ENCODE measurements at places on chromosomes 5 and 9. TPM values are rescaled to one million over a fixed set of nuclear protein-coding genes. Genes with fewer than 3 reads are reported as not detected.

Gene PCDHA3
- total RNA-seq = 4.3 TPM

Gene MYOZ3
- 10.4 TPM for total RNA-seq

- no peak for DNase-seq
These were observed 43.4 kb upstream of the RGS7BP start for GRCh38 chr5:64462391-64462790.

GRCh38 chr9:70135176-70135575 is 91.5 kb downstream of the MAMDC2 start:
- DNase-seq = no peak

DNA sequence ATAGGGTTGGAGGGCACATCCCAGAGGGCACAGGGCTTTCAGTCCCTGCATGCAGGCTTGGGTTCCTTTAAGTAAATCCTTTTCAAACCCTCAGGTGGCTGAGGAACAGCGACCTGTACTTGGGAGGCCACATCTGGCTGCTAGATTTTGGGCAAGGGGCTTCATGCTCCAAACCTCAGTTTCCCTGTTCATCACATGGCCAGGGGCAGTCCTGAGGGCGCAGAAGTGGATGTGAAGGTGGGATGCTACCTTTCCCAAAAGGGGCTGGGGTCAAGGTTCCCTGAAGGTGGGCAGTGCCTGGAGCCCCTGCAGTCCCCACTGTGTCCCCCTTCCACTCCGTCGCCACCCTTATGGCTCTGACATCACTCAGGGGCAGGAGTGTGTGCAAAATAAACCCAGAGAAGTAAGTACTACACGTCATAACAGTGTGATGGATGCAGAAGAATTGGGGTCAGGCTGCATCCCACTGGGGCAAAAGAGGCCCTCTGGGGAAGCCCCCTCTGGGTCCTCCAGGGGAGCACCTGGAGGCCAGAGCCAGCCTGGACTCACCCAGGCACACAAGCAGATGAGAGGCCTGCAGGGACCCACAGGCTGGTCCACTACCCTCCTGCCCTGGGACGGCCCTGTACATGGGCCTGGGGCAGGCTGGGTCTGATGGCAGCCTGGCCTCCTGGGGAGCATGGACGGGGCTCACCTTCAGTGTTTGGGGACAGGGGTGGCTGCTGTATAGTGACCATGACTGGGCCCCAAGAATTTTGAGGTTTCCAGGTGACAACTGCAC is 1.9 kb upstream of the CARD19 start:
- DNase-seq = no peak

- no peak for DNase-seq
These were observed 135.2 kb upstream of the CLINT1 start for GRCh38 chr5:157993986-157994691.

Gene PCDHA1
- 5.3 TPM for total RNA-seq

DNA sequence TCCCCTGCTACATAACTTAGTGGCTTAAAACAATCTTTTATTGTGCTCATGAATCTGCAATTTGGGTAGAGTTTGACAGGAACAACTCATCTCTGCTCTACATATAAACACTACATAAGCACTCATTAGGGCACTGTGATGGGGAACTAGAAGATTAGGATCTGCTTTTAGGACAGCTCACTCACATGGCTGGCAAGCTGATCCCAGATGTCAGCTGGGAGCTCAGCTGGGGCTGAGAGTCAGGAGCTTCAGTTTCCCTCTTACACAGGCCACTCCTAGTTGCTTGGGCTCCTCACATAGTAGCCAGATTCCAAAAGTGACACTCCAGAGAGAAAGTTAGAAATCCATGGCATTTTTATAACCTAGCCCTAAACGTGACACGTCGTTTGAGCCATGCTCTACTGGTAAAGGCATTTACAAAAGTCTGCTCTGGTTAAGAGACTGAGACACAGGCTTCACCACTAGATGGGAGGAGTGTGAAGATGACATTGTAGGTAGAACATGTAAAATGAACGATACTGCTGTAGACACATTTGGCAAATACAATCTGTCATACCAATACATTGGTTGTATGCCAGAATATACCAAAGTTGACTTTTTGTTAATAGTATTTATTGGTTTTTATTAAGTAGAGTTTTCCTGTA is 23.6 kb downstream of the SCAI start:
- peak; percentile 24 for DNase-seq

DNA sequence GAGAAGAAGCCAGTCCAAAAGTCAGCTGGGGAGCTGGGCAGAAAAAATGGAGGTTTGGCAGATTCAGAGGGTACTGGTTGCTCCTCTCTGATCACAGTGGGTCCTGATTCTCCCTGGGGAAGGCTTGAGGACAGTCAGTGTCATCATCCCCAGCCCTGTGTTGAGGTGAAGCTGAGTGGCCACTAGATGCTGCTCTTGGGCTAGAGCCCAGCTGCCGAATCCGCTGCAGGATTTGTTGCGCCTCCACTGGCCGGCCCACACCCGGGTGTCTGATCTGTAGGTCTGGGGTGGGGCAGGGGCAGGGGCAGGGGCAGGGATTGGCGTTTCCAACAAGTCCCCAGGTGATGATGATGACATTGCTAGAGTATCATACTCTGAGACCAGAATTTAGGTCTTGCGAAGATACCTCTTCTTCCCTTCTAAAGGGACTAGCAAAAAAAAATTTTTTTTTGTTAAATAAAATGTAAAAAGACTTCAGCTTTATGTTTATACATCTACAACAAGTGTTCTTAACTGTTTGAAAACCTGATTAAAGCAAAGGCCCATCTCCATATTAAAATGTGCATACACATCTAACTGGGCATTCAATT is 106.8 kb downstream of the PDE6A start:
- DNase-seq = peak; percentile 57

- DNase-seq = no peak
These were observed 33.5 kb upstream of the SHOC1 start for GRCh38 chr9:111828193-111828592.

DNA sequence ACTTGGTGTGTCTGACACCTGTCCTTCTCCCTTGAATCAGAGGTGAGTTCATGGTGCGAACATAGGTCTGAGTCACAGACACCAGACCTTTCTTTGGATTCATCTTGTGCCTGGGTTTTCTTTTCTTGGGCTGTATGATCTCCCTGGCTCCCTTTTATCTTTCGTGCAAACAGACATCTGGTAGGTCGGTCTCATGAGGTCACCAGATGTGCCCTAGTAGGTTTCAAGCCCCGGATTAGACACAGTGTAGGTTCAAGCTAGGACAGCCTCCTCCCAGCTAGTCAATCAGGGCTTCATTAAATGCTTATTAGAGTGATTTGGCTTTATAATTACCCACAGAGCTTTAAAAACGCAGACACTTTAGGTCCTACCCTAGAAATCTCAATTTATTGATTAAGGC is 106.0 kb upstream of the MYO10 start:
- DNase-seq = peak; percentile 14

GRCh38 chr5:131264451-131265099 is 722 bp downstream of the CDC42SE2 start:
- peak; percentile 27 for DNase-seq

- no peak for DNase-seq
These were observed 41.2 kb downstream of the PDCD1LG2 start for GRCh38 chr9:5551368-5552150.

Gene DMAC1
- 15.9 TPM for total RNA-seq

Gene IL13
- total RNA-seq = not detected

Gene SLC25A48
- 2.6 TPM for total RNA-seq

DNA sequence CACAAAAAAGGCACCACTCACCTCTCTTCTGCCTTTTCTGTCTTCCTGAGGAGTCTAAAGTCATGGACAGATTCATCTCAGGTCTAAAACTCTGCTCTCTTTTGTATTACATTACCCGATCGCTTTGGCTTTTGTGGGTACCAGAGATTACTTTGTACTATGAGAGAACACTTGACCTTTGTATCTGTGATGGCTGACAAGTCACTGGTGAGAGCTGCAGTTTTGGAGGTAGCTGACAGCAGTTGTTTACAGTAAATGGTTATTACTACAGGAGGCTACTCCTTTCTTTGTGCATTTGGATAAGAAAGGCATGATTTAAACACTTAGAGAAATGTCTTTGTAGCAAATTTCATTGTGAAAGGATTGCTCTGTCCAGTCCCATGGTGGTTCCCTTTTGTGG is 307.3 kb downstream of the FBXL17 start:
- DNase-seq = no peak

- DNase-seq = no peak
These were observed 134.8 kb upstream of the LARP1 start for GRCh38 chr5:154620411-154620810.

DNA sequence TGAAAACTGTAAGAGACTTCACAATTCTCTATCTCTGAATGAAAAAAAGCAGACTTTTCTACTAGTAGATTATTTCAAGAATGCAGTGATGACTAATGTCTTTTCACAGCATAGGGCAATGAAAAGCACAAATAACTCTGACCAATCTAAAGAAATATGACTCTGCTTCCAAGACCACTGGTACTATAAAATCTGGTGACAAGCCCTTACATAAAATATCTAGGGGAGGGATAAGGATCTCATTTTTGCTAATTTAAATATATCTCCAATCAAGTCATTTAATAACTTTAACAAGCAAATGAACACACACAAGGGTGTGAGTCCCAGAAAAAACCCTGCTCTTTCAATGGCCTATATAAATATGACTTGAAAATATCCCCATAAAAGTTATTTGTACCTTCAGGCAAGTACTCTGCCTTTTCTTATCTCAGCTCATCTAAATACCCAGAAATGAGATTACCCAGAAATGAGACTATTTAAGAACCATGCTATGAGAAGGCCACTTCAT is 105.2 kb downstream of the GNAQ start:
- DNase-seq = peak; percentile 82

DNA sequence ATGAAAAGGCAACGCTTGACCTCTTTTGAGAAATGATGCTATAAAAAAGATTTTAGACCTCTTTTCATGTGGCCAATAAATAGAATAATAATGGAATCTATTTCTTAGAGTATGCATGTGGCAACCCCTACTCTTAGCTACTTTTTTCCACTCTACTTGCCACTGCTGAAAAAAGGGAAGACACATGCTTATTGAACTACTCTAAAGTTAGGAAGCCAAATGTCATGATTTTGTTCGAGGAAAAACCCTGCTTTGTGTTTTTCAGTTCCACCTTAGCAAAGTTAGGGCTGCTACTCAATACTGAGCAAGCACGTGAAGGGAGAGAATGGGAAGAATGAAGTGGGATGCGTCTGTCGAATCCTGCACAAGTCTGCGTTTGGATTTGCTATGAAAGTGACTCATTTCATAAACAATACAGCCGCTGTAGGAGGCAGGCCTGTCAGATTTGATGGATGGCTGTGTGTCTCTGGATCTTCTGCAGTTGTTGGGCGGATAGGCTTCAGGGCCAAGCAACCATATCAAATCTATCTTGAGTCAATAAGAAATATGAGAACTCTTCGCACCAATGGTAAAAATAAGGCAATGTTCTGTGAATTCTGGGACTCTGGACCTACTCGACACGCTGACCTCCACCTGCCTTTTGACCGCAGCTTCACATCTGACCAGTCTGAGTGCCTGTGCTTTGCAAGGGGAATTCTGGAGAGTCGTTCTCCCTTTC is 333.6 kb downstream of the PIK3R1 start:
- peak; percentile 38 for DNase-seq

DNA sequence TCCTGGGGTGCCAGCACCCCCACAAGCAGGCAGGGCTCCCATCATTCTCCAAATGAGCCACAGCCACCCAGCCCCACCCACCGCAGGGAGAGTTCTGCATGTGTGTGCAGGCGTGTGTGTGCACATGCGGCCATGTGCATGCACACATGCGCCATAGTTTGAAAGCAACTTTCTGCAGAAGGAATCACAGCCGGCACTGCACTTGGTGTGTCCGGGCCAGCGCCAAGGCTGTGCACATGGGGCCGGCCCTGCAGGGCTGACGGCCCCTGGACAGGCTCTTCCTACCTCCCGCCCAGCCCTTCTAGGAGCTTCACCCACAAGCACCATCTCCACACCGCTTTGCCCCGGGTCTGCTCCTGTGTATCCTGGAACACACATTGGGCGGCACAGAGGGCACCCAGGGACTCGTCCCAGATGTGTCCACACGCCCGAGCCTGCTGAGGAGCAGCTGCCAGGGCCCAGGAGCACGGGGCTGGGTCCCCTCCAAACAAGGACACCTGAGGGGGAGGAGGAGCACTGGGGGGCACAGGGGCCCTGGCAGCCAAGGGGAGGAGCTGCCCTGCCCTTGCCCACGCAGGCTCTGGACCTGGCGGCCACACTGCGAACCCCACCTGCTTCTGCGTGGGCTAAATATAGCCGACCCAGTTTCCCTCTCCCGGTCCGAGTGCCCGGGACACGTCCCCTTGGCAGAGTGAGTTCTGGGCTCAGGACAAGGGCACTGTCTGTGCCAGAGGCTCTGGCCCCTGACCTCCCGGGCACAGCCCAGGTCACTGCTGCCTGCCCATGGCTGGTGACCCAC is 19.1 kb downstream of the TPPP start:
- no peak for DNase-seq

Gene PCDHB15
- 3.4 TPM for total RNA-seq

Gene GLRA1
- not detected for total RNA-seq

- peak; percentile 60 for DNase-seq
These were observed 666 bp downstream of the SNX30 start for GRCh38 chr9:112751056-112751795.

GRCh38 chr5:111950660-111951059 is 193.7 kb upstream of the NREP start:
- DNase-seq = no peak

Gene SEMA6A
- 34.7 TPM for total RNA-seq
